ENCODE measurements at places on chromosomes 4 and X.

- DNase-seq: no peak
Measured at GRCh38 chr4:9762823-9763475, 18.5 kb upstream of the DRD5 start.

DNA sequence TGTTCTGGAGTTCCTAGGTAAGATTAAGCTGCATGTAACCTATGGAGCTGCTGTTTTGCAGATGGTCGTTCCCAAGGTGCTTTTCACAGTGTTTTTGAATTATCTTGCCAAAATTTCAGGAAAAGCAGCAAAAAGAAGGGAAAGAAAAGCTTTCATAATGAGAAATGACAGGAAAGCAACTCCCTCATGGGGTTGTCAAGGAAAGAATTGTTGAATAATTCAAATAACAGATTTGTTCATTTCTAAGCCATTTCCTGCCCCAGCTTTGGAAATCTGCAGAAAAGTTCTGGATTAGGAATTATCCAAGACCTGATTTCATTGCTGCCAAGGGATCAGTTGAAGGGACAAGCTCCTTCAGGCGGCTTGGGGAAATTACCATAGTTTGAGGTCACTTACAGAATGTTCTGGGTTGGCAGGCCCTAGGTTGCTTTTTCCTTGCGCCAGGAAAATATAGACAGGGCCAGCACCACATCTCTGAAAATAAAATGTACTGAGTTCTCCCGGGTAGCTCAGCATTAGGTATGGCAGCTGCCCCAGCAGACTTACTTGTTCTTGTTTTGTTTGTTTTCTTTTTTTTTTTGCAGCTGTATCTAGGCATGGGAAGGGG, 354.7 kb downstream of the STIM2 start:
- no peak for DNase-seq

DNA sequence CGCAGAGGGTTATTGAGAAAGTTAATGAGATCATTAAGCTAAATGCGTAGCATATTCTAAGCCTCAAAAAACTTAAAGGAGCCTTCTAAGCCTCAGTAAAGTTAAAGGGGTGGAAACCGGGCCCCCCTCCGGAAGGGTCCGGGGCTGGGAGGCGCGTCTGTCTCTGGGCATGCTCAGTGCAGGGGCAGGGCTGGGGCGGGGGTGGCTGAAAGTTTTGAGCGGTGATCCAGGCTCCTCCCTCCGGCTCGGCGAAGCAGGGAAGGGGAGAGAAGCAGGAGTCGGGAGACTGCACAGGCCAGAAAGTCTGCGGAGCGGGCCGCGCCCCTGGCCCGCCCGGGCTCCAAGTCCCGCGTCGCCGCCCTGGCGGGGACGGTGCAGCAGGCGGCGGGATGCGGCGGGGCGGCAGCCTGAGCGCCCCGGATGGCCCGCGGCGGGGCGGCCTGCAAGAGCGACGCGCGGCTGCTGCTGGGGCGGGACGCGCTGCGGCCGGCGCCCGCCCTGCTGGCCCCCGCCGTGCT, at the start of gene EVC:
TSS of gene EVC (plus strand) at position 241 of the 518 bp plus-strand sequence. CDS start at position 421, 180 bp downstream.
- DNase-seq: peak; percentile 84

DNA sequence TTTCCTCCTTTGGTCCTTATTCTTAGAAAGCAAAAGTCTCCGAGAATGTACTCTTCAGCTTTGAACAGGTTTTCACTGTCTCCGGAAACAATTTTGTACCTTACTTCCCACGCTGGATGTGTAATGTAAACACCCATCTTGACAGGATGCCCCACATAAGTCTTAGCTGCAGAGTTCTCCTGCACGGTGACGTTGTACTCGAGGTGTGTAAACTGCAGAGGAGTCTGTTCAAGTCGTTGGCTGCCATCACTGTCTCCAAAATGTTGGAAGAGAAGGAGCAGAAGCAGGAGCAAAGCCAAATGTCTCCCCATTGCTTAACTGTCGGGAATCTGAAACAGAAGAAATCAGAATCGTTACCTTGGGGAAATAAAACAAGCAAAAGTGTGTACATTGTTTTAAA, 14.1 kb downstream of the FAT1 start:
- DNase-seq: no peak

DNA sequence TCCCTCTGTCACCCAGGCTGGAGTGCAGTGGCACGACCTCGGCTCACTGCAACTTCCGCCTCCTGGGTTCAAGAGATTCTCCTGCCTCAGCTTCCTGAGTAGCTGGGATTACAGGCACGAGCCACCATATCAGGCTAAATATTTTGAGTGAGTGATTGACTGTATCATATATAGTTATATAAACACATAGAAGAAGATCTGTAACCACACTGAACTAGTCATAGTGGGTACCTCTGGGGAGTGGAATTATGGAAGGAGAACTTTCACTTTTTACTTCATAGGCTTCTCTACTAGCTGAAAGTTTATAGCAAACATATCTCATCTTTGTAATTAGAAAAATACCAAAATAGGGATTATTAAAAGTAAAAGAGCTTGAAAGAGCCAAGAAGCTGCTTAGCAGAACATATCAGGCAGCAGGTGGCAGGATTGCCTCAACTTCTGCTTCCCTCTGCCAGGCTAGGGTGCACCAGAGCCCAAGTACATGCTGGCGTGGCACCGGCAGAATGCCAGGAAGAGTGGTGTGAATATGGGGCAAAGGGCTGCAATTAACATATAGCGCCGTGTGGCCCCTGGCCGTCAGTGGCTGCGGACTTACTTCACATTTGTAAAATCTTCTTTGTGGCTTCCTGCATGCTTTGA, 39.5 kb upstream of the CD40LG start:
- no peak for DNase-seq

DNA sequence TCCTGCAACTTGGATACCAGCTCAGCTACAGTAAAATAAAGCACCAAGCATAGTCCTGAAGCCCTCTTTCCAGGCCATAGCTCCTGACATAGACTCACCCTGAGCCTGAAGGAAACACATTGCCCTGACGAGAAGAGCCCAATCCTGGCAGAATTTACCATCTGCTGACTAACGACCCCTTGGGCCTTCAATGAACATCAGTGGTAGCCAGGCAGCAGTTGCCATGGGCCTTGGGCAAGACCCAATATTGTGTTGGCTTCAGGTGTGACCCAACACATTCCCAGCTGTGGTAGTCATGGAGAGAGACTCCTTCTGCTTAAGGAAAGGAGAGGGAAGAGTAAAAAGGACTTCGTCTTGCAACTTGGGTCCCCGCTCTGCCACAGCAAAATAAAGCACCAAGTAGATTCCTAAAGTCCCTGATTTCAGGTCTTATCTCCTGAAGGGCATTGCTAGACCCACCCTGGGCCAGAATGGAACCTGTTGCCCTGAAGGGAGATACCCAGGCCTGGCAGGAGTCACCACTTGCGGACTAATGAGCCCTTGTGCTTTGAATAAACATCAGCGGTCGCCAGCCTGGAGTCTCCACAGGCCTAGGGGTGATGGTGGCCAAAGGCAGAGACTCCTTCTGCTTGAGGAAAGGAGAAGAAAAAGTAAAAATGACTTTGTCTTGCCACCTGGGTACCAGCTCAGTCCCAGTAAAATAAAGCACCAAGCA, 902.6 kb downstream of the C4orf33 start:
- DNase-seq: no peak

GRCh38 chr4:60745800-60746571, 454.1 kb upstream of the ADGRL3 start:
- no peak for DNase-seq

DNA sequence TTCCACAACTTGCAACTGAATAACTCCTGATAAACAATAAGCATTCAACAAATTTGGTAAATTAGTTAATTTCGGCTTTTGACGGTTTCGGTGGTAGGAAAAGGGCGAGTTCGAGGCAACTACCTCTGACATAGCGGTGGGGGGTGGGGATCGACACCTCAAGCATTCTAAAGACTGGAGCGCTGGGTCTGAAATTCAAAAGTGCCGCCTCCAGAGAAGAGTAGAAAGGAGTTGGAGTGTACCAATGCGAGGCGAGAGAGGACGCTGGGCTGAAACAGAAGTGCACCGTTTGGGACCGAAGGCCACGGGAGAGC, 725 bp downstream of the SMC1A start:
- DNase-seq: no peak

GRCh38 chr4:122879001-122879400, 43.4 kb downstream of the NUDT6 start:
- DNase-seq: no peak

DNA sequence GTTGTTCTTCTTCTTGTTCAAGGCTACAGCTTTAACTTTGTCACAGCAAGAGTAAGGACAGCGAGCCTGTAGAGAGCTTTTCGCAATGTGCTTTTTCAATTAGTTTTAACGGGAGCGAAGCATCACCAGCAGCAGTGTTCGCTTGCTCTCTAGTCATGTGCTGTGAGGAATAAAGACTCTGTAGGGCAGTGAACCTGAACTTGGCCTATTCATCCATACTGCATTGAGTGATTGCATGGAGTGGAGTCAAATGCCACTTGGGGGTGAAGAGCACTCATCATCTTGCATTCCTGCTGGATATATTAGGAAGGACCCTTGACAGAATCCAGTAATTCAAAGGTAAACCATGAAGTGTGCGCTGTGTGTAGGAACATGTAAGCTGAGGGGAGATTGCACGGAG, 240.0 kb downstream of the FRMPD4 start:
- no peak for DNase-seq

- no peak for DNase-seq
Measured at GRCh38 chrX:41409006-41409405, 38.1 kb upstream of the NYX start.

DNA sequence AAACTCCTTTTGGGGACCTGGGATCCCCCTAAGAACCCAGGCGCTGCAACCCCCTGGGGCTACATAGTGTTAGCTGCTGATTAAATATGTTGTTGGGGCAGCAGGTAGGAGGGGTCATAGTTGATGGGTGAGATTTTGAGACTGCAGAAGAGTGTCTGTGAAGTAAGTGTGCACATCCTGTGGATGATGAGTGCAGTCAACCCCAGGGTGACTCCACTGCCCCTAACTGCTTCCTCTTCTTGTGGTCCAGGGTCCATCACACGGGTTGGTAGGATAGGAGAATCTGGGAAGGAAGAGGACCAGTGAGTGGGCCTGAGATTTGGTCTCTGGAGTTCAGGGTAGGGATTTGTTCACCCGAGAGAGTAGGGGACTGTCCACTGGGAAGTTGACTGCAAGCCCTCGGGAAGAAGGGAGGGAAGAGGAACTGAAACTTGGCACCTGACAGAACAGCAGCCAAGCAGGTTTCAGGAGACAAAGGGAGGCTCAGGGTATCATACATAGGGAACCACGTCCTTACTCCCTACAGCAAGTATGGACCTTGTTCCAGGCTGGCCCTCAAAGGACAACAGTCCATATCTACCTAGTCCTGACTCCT, 8.5 kb downstream of the DLG3 start:
- no peak for DNase-seq

GRCh38 chrX:48530736-48531135, 8.8 kb upstream of the TBC1D25 start:
- no peak for DNase-seq

- DNase-seq: no peak
Measured at GRCh38 chrX:10611441-10612090, 8.8 kb downstream of the MID1 start.

- DNase-seq: no peak
Measured at GRCh38 chr4:76607846-76608245, 172.8 kb downstream of the SHROOM3 start.

DNA sequence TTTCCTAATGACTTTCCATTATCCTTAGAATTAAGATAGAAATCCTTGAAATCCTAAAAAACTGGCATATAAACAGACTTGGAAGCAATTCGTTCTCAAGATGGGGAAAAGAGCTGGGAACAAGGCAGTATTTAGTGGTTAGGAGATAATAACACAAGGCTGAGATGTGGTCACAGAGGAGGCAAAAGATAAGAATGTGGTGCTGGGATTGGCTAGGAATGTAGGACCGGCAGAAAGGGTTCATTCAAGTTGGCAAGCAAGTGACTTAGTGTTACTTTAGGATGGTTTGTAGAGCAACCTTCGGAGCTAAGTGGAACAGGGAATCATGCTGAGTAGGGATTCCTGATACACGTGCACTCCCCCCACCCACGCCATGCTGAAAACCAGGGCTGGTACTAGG, 121.9 kb upstream of the RPS6KA3 start:
- no peak for DNase-seq

All from RWPE2 (cell line).